ENCODE measurements at places on chromosomes 1 and 21. TPM values are rescaled to one million over a fixed set of nuclear protein-coding genes. Genes with fewer than 3 reads are reported as not detected.

OR6K3 gene
- not detected for total RNA-seq

OR10X1 gene
- total RNA-seq: not detected

HEYL gene
- total RNA-seq: not detected

SLC1A7 gene
- not detected for total RNA-seq

CAPN8 gene
- total RNA-seq: under 0.01 TPM

CLEC20A gene
- 0.43 TPM for total RNA-seq

RFX5 gene
- total RNA-seq: 72.2 TPM

CYP4A11 gene
- total RNA-seq: not detected

LCA5L gene
- total RNA-seq: 2.0 TPM

All from placental epithelial cell (primary cell).